ENCODE measurements at places on chromosomes 4 and X. TPM values are rescaled to one million over a fixed set of nuclear protein-coding genes. Genes with fewer than 3 reads are reported as not detected.

VSIG1 gene
- total RNA-seq: not detected

DNA sequence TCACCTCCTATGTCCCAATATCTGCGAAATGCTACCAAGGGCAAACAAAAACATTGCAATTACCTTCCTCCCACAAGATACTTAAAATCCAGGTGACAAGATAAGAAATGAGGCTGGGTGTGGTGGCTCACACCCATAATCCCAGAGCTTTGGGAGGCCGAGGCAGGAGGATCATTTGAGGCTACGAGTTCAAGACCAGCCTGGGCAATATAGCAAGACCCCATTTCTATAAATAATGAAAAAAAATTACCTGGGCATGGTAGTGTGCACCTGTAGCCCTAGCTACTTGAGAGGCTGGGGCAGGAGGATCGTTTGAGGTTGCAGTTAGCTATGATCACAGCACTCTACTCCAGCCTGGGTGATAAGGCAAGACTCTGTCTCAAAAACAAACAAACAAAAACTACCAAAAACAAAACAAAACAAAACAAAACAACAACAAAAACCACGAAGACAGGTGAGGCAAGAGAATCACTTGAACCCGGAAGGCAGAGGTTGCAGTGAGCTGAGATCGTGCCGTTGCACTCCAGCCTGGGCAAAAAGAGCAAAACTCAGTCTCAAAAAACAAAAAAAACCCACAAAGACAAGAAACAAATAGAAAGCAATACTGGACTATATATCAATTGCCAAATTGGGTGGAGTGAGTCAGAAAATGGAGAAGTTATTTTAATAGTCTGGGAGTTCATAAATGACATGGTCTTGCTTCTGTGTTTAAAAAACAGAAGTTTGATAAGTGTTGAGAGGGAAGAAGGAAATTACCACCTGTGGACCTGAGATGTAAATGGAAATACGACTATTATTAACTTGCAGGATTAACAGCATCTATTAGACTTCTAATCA is 176.5 kb downstream of the FBXW7 start:
- H3K4me1 ChIP-seq: no peaks in the 10 kb centered on the region
- no peak overlapping the region for H3K4me3 ChIP-seq
- DNase-seq: no peak
- no peak overlapping the region for H3K27ac ChIP-seq

- H3K4me3 ChIP-seq: no peak overlapping the region
- DNase-seq: no peak
- H3K36me3 ChIP-seq: no peaks in the 10 kb centered on the region
- no peaks in the 10 kb centered on the region for H3K4me1 ChIP-seq
Measured at GRCh38 chr4:4969298-4969697, 50.0 kb downstream of the CYTL1 start.

NDNF gene
- not detected for total RNA-seq

SSX5 gene
- not detected for total RNA-seq

DNA sequence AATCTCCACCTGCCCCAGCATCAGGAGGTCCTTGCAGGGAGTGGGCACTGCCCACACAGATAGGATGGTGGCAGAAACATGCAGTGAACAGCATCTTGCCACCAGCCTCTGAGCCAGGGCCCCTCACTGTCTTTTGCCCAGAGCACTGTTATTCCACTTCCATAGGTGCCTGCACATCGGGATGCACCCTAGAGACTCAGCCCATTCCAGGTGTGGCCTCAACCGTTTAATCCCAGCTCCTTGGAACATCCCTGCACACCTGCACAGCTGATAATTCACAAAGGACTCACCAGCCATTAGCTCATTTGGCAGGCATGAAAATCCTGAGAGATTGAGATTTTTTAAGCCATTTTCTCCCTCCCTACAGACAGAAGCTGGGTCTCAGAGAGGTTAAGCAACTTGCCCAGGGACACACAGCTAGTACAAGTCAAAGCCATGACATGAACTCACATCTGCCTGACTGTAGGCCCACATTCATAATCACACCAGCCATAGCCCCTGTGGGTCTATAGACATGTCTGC is 116.3 kb downstream of the EFNB1 start:
- H3K4me1 ChIP-seq: no peaks in the 10 kb centered on the region
- peak; percentile 1 for DNase-seq
- no peaks in the 10 kb centered on the region for H3K27me3 ChIP-seq
- H3K27ac ChIP-seq: no peak overlapping the region
